Cortex of kidney (tissue), 1 donor: ENCODE measurements at places on chromosomes 5 and 9.

- DNase-seq, result no peak
These were observed 23.9 kb upstream of the FANCC start for GRCh38 chr9:95341293-95341962.

DNA sequence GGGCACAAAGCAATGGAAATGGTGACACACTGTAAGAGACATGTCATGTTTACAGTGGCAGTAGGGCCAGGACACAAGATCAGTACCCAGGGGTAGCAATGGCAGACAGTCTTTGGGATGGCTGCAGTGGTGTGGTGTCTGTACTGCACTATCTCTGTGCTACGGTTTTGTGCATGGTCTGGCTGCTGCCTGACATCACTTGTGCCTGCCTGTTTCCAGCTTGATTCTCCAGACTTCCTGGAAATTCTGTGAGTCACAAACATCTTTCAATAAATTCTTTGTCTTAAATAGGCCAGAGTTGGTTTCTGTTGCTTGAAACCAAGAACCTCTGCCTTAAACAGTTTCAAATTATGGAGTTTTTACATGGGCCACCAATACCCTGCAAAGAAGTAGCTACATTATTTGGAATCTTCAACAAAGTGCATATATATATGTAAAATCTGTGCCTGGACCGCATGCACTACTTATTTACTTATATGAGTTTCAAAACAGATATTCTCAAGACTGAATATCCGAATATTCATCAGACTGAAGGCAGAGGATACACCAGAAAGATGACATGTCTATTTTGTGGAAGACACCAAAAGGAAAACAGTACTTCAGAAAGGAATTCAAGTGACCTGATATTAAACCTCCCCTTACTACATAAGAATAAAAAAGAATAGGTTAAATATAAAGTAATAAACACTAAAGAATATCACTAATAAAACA, 188.1 kb downstream of the RFX3 start:
- DNase-seq, result no peak

DNA sequence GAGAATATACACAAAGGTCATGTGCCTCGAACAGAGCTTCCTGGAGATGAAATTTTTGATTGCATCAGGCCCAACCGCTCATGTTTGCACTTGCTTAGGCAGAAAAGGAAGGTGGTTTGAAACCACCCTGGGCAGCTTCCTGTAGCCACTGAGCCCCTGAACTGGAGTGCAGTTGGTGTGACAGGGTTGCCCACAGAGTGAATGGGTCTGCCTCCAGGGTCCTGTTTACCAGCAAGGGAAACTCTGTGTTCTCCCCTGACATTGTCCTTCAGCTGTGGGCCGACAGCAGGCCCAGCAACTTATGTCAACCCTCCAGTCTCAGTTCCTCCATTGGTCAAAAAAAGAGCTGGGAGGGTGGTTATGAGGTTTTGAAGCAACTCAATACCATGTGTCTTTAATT, 289.6 kb downstream of the KIF4B start:
- DNase-seq, result no peak

DNA sequence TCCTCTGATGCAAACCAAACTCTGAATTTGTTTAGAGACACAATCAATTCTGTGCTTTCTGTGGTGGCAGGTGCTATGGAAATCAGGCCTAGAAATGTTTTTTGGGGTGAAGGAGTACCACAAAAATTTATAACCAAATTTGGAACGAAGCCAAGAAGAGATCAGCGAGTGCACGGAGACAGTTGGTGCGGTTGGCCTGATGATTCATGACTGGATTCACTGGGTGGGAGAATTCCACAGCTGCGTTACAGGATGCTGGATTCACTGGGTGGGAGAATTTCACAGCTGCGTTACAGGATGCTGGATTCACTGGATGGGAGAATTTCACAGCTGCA, 135.6 kb upstream of the IRX4 start:
- DNase-seq, result no peak

- DNase-seq, result no peak
These were observed 75.1 kb downstream of the AMBP start for GRCh38 chr9:114002986-114003350.

GRCh38 chr5:150632305-150633160, 7.9 kb upstream of the SYNPO start:
- DNase-seq, result no peak

DNA sequence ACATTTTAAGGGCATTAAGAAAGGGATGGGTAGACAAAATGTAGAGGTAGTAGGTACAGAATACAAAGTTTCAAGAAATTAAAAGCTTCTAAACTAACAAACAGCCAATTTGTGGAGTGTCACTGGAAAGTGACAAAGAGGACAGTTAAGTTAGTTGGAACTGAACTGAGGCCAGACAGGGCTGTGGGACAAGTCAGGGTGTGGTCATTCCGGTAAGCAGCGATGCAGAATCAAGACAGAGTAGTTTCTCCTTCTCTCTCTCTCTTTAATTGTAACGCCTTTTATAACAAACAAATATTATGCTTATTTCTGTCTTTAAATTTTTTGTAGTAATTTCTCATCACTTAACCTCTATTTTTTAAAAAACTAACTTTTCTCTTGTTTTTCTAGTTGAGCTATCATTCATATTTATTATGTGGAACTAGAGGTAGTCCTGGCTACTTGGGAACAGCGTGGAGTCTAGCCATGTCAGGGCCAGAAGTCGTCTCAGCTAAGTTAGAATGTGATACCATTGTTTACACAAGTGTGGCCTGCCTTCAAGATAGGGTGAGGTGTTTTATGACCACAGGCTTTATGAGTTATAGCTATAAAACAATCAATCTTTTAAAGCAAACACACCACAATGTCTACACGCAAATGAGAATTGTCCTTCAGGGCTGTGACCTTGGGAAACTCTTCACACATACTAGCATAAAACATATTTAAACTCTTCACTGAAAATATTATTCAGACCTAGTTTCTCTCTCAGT, 115.3 kb upstream of the CDKN2B start:
- DNase-seq, result no peak

- no peak for DNase-seq
These were observed 25.2 kb upstream of the SH3RF2 start for GRCh38 chr5:145911164-145911563.

- no peak for DNase-seq
These were observed 305.3 kb downstream of the PRR16 start for GRCh38 chr5:120769312-120769872.

DNA sequence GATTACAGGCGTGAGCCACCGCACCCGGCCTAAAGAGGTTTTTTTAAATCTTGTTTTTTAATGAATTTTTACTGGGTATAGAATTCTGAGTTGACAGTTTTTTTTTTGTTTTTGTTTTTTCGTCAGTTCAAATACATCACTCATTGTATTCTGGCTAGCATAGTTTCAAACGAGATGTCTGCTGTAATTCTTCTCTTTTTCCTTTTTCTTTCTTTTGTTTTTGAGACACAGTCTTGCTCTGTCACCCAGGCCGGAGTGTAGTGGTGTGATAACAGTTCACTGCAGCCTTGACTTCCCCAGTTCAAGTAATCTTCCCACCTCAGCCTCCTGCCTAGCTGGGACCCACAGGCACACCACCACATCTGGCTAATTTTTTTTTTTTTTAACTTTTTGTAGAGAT, 2.2 kb upstream of the PRRT1B start:
- no peak for DNase-seq

GRCh38 chr5:154524181-154524580, 46.2 kb upstream of the HAND1 start:
- DNase-seq, result no peak

- no peak for DNase-seq
These were observed 351.2 kb downstream of the MLLT3 start for GRCh38 chr9:20271096-20271495.

DNA sequence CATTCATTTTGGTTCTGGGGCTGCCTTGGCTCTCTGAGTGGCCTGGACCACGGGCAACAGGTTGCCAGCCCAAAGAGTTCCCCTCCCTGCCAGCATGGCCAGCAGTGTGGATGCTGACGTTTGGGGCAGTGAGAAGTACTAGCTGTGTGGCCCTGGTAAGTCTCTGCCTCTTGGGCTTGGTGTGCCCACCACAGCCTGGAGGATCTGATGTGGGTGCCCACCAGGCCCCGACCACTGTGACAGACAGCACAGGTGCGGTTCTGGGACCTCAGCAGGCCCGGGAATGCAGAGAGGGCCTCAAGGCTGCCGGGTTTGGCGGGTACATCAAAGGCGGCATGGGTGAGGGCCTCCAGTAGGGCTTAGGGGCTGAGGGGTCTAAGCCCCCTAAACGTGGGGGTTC, 33.6 kb upstream of the PITX1 start:
- no peak for DNase-seq

GRCh38 chr5:3893527-3893926, 297.9 kb downstream of the IRX1 start:
- no peak for DNase-seq

GRCh38 chr5:43000914-43001313, 39.2 kb downstream of the ANXA2R start:
- DNase-seq, result no peak

DNA sequence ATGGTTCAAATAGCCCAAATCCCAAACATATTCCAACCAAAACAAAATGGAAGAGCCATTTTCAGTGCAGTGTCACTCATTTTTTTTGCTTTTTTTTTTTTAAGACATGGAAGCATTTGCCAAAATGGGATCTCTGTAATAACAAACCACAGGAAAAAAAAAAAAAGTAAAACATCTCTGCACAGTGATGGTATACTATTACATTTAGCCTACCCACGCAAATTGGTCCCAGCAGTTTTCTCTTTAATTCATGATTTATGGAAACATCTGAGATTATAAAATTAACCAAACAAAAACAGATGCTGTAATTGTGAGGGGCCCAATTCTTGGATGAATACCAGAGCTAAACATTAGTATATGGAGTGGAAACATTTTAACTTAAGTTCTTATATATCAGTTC, 566.6 kb downstream of the ZNF608 start:
- DNase-seq, result no peak

GRCh38 chr9:77977210-77977611, 54.4 kb downstream of the GNAQ start:
- DNase-seq, result no peak

GRCh38 chr5:109996246-109996645, 306.5 kb downstream of the MAN2A1 start:
- no peak for DNase-seq

GRCh38 chr5:17224858-17225511, 7.6 kb downstream of the BASP1 start:
- no peak for DNase-seq

- DNase-seq, result no peak
These were observed 40.1 kb upstream of the UBAC1 start for GRCh38 chr9:136001231-136001630.

DNA sequence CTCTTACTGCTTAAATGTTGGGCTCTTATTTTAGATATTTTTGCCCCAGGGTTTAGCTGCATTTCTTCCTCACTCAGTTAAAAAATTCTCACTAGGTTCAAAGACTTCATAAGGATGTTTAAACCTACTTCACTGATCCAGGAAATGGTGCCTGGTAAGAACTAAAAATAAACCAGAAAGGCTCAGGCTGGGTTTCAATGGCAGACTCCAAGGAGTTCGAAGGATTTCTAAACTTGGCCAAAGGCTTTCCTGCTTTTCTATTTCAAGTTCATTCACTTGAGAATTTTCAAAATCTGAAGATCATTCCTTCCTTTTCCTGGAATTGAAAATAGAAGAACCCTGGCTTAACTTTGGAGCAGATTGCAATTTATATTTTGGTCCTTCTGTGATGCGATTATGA, 193.0 kb upstream of the MAP1B start:
- no peak for DNase-seq

GRCh38 chr5:136087961-136088871, 44.4 kb upstream of the SMAD5 start:
- no peak for DNase-seq

DNA sequence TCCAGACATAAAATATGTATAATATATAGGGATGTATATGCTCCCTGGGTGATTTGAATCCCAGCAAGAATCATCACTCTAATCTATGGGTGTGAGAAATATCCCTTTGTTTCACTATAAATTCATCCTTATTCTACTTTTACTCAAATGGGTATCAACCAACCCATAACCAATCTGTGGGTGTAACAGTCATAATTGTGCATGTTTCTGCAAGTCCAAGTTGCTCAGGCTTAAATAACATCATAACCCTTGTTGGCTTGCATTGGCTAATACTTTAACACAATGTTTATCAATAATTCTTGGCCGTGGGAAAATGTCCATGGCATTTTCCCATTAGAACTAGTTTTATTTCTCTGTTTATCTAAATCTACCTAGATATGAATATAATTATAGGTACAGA, 530.5 kb upstream of the TLE4 start:
- no peak for DNase-seq

DNA sequence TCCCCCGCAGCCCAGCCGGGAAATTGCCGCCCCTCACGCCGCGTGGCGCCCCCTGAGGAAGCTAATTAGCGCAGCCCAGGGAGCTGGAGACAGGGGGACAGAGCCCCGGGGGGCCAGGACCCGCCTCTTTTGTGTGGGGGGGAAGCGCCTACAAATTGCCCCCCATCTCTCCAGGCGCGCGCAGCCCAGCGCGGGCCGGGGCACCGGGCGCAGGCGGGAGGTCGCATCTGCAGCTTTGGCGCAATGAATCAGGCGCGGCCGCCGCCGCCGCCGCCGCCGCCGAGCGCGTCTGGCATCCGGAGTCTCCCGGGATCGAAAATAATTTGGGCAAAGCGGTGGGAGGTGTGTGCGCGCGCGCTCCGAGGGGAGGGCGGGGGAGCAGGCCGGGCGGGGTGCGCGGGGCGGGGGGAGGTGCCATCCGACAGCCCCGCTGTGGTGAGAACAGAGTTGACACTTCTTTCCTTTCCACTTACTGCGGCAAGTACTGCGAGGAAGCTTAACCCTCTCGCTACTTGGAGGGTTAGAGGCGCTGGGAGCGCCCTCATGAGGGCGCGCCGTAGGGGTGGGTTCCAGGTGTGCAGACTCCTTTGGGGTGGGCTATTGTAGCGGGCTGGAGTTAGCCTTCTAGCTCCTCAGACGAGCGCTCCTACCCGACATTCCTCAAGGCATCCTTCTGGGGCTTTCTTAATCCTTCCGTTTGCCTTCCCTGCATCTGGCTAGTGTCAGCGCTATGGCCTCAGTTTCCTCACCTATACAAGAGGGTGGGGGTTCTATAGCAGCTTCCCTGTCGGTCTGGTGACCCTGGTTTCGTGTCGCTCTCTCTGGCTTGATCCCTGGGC, 63.1 kb downstream of the CXXC5 start:
- DNase-seq, result no peak

GRCh38 chr5:92019376-92019990, 636.4 kb upstream of the ARRDC3 start:
- no peak for DNase-seq

- DNase-seq, result no peak
These were observed 19.3 kb upstream of the ISCA1 start for GRCh38 chr9:86301686-86302085.

GRCh38 chr9:111599092-111599954, at the start of gene PTGR1:
PTGR1 (minus strand) TSS chr9:111599647; CDS start chr9:111597422, 2,225 bp downstream.
- DNase-seq, result peak; percentile 36
